ENCODE measurements at places on chromosomes 2 and 18.

DNA sequence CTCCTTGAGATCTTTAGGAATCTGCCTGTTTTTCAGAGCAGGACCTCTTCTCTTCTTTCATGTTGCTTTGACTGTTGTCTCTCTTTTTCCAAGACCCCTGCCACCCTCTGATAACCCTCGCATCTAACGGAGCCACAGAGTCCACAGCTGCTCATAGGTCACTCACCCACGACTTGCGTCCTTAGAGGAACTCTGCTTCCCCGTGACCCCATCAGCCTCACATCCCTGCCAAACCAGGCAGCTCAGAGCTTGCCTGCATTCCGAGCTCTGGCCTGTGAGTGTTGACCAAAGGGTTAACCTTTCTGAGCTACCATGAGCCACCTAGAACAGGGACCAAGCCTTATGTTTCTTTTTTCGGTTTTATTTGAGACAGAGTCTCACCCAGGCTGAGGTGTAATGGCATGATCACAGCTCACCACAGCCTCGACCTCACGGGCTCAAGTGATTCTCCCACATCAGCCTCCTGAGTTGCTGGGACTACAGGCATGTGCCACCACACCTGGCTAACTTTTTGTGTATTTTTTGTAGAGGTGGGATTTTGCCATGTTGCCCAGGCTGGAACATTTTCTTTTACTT lies 36.4 kb downstream of the CABLES1 start:
- DNase-seq, result no peak

DNA sequence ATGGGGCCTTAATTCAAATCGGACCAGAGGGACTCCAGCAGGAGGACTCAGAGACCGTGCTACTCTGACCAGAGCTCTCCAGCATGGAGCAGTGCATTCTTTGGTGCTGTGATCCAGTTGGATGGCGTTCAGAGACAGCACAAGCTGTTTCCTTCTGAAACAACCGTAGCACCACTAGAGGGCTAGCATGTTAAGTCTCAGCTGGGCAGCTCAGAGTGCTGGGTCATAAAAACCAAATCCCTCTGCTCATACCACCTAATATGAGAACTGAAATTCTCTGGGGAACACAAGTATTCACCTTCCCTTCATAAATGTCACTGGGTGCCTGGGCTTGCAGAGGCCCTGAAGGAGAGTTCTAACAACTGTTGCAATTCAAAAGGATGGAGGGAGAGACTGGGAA lies 97.7 kb upstream of the TFCP2L1 start:
- DNase-seq, result no peak

DNA sequence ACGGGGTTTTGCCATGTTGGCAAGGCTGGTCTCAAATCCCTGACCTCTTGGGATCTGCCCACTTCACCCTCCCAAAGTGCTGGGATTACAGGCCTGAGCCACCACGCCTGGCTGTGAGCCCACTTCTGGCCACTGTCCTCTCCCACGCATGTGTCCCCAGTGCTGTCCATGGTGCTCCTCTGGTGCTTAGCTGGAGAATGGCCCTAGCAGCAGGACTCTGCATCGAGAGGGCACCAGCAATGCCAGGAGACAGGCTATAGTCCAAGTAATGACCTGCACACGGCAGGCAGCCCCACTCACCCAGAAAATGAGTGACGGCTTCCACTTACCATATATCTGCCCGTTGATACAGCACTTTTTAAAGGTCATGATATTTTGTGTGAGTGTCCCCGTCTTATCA lies 66.3 kb upstream of the NARS1 start:
- no peak for DNase-seq

DNA sequence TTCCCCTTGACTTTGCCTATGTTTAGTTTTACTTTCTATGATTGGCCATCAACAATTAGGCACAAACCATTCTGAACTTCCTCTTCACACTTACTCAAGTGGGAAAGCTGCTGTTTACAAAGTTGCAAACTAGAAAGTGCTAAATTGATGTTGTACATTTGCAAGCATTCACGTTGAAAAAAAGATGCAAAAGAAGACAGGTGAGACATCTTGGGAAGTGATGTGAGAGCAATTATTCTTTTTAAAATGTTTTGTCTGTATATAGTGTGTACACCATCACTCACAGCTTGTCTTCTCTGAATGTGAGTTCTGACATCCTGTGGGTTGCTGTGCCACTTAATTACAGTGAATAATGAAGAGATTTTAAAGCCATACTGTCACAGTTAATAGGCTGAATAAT lies 874.1 kb upstream of the LRATD1 start:
- DNase-seq, result no peak

GRCh38 chr18:21051620-21052019 lies 60.0 kb downstream of the ROCK1 start:
- no peak for DNase-seq

GRCh38 chr2:124325667-124326440 lies 300.8 kb downstream of the CNTNAP5 start:
- no peak for DNase-seq

DNA sequence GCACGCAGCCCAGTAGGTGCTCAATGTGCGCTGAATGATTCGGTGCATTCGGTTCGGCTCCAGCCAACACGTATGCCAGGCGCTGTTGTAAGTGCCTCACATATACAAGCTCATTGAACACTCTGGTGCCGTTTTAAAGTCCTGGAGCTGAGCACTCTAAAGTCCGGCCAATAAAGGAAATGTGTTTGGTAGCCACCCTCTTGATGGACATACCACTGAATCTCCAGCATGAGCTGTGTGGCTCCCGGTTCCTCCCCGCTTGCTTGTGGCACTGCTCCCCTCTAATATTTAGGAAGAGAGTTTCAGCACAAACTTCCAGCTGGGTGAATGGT lies 112.1 kb downstream of the MCFD2 start:
- DNase-seq, result no peak

DNA sequence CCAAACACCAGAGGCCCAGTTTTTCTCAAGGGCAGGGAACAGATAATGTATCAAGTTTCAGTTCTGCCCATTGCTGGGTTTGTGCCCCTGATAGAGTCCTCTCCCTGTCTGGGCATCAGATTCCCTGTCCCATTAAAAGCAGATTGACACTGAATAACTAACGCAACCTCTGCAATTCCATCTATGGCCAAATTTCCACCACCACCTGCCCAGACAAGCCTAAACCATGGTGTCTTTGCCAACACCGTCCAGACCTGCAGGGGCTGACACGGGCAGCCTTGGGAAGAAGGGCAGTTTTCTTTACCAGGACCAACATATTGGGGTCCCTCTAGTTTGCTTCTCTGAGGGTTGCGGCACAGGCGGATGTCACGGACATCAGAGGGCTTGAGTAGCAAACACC lies 26.4 kb upstream of the PAX8 start:
- DNase-seq, result no peak

Measured in adipocyte (in vitro differentiated cells).